ENCODE measurements at places on chromosomes 7 and 10.

GRCh38 chr10:33301097-33301789, 33.2 kb downstream of the NRP1 start:
- no peak for DNase-seq

DNA sequence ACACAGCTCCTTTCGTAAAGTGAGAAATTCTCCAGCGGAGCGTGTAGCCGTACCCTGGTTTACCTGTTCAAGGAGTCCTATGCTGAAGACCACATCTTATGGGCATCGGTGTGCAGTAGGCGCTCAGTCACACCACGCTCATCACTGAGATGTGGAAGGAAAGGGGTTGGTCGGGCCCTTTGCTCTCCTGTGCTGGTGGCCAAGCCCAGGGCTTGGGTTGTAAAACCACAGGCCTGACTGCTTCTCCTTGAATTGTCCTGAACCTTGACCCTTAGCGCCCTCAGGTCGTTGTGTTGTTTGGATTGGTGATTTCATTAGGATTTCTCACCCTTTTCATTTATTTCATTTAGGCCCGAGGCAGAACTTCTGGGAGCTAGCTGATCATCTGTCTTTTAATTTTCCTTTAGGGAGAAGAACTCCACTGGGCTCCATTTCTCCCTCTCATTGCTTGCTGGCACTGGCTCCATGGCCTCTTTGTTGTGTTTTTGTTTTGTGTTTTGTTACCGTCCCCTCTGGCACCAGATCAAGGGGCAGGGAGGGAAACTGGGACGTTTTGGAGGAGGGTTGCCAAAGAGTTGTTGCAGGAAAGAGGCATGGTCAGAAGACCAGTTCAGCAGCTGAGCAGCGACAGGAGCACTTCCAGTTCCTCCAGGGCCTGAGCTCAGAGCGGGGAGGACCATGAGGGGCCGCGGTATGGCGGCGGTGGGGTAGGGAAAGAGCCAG, 511.4 kb upstream of the GALNT17 start:
- no peak for DNase-seq

DNA sequence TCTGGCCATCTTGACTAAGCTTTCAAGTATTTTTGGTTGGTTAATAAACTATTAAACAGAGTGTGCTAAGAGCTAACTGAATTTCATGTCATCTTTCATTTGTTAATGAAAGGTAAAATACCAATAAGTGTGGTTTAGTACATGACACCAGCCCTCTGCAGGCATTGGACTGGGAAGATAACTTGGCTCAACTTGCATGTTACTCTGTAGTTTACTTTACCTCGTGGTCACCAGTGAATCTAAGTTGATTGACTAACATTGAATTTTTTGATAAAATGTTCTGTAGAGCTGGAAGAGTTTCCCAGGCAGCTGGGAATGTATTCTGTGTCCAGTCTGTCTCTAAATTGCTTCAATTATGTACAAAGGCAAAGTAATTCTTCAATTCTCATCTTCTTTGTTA, 49.9 kb downstream of the ASB4 start:
- DNase-seq = no peak

- no peak for DNase-seq
These were observed 19.3 kb downstream of the OR6B1 start for GRCh38 chr7:144019457-144019856.

DNA sequence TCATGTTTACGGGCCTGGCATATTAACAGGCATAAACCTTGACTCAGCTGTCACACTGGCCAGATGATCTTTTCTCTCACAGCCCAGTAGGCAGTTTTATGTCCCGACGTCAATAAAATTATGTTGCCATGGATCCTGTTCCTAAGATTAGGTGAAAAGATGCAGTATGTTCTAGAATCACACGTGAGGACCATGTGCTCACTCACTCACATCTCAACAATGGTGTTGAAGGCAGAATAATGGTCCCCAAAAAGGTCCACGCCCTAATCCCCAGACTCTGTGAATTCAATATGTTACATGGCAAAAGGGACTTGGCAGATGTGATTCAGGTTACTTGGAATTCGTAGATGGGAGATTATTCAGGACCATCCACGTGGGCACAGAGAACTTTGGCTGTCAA, 3.5 kb downstream of the DOCK1 start:
- no peak for DNase-seq
